ENCODE measurements at places on chromosomes 5 and 9.

DNA sequence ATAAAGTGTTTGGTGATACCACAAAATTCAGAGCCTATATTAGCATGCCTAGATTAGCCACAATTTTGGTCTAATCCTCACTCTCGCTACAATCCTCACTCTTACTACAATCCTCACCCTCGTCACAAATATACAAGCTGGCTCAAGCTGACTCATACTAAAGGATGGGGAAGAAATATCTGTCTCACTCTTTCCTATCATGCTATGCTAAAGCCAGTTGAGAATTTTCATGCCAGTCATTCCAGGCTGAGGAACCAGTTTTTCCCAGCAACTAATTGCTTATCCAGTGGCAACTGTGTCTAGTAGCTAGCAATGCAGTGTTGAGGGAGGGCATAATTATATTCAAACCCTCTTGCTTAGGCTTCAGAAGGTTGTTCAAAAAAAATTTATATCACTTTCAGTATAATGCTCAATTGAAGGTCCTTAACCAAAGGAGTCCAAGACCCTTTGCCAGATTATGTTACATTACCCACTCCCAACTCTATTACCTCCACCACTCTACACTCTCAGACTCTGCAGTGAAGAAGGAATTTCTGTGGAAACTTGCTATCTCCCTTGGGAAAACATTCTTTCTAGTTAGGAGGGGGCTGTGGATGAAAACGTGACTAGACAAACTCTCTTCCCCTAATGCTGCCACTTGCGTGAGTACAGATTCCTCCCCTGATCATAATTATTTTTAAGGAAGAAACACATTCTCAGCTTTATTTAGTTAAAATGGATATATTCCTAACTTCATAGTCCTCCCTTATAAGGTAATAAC, 810.3 kb upstream of the ACO1 start:
- DNase-seq: peak; percentile 19

- DNase-seq: peak; percentile 35
Measured at GRCh38 chr5:90161414-90161813, 248.1 kb downstream of the CETN3 start.

DNA sequence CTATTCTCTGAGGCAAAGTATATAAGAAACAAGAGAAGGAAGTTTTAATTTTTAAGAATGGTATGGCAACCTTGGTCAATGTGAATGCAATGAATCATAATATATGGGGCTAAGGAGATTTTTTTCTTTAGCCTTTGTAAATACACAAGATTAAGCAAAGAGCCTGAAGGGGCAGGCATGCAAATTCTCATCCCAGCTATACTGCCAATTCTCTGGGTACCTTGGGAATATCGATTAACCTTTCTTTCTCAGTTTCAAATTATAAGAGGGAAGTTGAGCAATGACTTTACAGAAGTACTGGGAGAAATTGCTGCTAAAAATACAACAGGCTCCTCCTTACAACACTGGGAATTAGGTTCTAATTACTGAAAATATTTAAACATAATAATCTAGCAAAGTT, 97.5 kb downstream of the MRPS27 start:
- DNase-seq: no peak

DNA sequence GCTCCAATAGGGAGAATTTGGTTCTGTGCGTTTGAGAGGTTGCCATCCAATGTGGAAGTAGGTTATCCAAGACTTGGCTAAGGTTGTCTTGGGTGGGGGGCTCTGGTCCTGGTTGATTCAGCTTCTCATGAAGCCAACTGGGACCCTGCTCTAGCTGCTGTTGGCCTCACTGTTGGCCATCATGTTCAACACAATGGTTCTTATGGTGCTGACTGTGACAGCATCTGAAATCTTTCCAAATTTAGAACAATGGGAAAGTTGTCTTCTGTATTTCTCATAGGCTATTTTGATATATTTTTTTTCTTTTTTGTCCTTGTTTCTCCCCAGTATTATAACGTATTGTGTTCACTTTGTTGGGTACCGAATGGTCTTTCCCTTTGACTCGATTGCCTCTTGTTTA, 71.9 kb downstream of the GDNF start:
- no peak for DNase-seq

GRCh38 chr5:106530150-106530549, 1140.6 kb downstream of the EFNA5 start:
- DNase-seq: peak; percentile 26

DNA sequence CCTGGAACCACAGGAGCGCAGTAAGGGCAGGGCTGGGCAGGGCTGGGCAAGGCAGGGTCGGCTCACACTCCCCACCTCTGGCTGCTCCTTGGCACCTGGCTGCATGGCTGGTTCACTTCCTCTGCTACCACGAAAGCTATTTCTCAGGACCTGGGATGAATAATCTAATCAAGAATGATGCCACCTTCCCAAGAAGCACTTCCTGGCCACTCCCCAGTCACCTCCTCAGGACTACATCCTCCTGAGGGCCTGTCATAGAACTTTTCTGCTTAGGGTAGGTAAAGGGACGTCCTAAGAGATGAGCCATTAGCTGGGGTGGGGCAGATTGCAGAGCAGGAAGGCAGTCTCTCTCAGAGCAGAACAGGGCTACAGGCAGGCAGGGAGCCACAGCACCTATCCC, 288.2 kb upstream of the MAP3K1 start:
- no peak for DNase-seq

DNA sequence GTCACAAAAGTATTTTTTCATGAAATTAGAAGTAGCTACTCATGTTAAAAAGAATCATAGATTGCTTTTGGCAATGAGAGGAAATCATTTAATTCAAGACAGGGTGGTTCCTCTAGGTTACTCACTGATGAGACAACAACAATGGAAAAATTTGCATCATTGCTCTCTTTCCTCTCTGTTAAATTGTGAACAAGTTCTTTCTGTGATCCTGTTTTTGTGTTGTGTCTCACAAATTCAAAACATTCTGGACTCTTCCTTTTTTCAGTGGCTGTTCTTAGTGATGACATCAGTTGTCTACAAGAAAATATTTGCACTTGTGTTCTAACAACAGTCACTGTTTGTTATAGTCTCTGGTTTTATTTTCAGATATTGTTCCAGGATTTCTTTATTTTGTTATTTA, 95.3 kb downstream of the XRCC4 start:
- DNase-seq: no peak

DNA sequence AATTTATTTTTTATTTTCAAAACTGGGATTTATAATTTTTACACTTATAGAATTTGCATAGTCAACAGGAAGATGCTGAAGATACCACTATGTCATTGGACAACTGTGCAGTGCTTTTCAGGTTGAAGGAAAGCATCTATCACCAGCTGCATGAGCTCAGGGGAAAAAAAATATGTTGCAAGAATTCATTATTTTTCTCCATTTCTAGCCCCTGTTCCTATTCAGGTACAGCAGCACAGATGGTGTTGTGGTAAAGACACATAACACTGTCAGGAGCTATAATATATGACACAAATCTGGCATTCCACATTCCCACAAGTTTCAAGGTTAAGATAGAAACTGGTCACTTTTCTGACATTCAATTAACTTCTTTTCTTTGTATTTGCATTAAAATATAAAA, 1088.6 kb downstream of the MAT2B start:
- DNase-seq: no peak

DNA sequence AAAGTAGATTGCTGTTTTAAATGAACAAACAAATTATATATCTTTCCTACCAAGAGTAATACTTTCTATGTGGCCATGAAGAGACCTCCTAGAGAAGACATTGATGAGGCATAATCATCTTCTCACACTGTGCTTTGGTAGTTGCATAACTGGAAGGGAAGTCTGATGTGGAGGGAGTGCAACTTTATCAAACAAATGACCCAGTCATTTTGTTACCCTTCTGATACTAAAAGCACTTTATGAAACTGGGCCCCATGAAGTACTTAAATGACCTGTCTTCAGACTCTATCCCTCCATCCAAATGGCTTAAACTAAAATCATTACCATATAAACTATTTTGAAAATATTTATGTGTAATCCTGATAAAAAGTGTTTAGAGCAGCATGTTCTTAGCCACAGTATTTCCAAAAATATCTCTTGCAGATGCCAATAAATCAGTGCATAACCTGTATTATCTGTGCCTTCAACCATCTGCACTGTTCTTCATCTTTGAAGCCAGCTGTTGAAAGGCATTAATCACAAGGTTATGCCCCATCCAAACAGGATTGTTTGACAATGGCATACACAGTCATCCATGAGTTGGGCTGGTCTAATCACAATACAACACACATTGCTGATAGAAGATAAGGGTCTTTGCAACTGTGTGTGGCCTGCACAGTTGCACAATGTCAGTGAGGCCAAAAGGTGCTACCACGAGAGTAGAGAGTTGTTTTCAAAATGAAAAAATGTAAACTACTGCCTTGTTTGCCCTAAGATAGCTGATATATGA, 31.9 kb upstream of the MIER3 start:
- DNase-seq: no peak

DNA sequence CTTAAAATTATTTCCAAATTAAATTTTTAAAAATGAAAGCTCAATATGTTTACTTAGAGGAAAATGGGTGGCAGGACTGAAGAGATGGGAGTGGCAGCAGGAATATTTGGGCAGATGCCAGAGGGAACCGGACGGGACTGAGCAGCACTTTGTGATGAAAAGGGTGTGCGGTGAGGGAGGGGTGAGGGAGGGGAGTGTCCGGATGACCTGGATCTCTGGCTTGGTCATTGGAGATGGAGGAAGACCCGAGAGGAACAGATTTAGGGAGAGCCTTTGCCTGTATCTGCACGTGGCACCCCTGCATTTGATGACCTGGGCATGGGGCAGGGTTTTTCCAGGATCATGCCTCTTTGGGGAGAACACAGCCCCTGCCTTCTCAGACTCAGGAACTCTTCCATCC, 201.1 kb upstream of the MVB12B start:
- no peak for DNase-seq

- DNase-seq: no peak
Measured at GRCh38 chr9:122040561-122041242, 52.4 kb downstream of the TTLL11 start.

GRCh38 chr5:177232761-177233160, 70.8 kb downstream of the RAB24 start:
- DNase-seq: peak; percentile 41

- no peak for DNase-seq
Measured at GRCh38 chr5:60207040-60207439, 313.5 kb upstream of the PDE4D start.

DNA sequence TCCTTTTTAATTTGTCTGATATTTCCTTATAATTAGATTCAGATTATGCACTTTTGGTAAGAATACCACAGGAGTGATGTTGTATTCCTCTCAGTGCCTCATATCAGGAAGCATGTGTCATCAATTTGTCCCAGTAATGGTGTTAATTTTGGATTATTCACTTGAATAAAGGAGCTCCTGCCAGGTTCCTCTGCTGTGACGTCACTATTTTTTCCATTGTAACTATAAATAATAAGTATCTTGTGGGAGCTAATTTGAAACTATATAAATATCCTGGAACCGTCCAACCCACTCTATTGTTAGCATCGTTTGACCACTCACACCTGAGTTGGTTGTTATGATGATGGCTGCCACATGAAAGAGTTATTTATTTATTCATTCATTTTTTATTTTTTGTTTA, 107.9 kb downstream of the INVS start:
- DNase-seq: peak; percentile 25

- peak; percentile 15 for DNase-seq
Measured at GRCh38 chr5:174520420-174521396, 203.7 kb upstream of the MSX2 start.

DNA sequence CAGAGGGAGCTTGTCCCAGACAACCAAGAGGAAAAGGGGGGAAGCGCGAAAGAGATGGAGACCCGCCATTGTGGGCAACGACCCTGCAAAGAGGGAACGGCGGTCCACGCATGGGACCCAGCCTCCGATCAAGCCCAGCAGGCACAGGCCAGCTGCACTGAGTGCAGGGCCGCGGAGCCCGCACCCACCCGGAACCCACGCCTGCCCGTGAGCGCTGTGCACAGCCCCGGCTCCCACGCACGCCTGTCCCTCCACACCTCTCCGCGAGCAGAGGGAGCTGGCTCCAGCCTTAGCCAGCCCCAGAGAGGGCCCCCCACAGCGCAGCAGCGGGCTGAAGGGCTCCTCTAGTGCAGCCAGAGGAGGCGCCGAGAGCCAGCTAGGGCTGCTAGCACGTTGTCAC, 416.5 kb downstream of the DMRTA1 start:
- DNase-seq: no peak

GRCh38 chr5:88396000-88396535, 127.4 kb upstream of the TMEM161B start:
- DNase-seq: no peak

DNA sequence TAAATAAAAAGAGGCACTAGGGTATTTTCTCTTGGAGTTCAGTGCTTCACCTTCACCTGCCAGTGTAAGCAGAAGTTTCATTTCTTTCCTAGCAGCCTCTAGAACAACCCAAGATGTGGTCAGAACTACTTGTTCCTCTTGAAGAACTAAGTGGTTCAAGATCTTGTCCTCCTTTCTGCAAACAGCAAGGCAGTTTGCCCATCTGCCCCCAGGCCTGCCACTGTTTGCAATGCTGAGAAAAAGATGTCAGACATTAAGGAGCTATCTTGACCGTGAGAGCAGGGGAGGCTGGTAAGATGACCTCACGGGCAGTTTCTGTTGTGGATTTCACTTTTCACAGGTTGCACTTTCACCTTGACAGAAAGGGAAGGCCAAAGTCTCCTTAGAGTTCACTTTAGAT, 52.0 kb upstream of the KLF4 start:
- no peak for DNase-seq

DNA sequence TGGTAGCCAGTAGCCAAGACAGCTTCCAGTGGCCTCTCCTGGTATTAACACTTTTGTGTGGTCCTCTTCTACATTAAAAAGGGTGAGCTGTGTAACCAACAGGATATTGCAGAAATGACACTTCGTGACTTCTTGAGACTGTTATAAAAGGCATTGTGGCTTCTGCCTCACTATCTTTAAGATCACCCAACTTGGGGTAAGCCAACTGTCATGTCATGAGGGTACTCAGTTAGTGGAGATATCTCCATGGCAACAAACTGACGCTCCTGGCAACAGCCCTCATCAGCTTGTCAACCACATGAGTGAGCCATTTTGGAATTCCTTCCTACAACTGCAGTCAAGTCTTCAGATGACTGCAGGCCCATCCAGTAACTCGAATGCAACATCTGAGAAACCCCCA, 121.7 kb downstream of the DEPDC1B start:
- no peak for DNase-seq

DNA sequence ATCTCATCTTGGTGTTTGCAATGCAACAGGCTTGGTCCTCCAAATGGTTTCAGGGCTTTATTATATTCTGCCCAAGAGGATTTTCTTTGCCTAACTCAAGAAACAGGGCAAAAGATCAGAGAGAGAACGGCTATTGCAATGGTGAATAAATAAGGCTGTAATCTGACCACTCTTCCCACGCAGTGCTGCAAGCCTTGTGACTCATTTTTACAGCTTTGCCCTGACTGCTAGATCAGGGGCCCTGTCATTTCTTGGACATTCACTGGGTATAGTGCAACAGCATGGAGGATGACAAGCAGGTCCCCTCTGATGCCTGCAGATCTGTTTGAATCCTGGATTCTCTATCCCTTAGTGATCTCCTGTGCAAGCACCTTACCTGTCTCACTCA, 459.1 kb downstream of the EBF1 start:
- DNase-seq: no peak

DNA sequence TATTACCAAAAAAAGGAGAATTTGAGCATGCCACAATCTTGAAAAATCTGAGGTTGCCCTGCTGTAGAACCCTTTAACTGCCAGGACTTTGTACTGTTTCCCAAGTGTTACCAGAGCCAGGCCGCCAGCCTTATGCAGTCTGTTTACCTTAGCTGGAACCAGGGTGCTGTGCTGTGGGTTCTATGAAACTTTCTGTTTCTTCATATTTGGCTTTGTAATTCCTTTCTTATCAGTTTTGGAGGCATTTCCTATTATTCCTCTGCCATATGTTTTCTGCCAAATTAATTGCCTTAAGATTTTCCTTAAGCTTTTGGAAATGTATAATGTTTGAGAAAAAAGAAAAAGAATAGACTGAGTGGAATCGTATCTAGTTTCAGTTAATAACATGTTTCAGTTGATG, 2.1 kb downstream of the S1PR3 start:
- DNase-seq: no peak
